ENCODE measurements at places on chromosomes 11 and 22.
A peak's percentile ranks its signal among the peaks of the same experiment; 100 is the strongest.

DNA sequence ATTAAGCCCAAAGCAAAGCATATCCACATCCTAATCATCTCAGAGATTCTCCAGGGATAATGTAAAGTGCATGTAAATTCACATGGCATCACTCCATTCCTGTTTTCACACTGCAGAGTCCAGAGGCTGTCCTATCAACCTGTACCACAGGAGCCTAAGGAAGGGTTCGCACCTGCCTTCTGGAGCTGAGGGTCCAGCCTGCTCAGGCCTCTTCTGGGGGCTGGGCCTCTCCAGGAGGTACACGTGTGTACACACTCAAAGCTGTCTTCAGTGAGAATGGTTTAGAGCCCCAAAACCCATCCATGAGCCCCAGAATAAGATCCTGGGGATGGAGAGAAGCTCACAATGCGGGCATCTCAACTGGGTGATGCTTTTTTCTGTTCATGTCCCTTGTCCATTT, 23.9 kb downstream of the PI4KA start:
- no peak for DNase-seq

- no peak for DNase-seq
These were observed 102.8 kb upstream of the DRD2 start for GRCh38 chr11:113578033-113578380.

DNA sequence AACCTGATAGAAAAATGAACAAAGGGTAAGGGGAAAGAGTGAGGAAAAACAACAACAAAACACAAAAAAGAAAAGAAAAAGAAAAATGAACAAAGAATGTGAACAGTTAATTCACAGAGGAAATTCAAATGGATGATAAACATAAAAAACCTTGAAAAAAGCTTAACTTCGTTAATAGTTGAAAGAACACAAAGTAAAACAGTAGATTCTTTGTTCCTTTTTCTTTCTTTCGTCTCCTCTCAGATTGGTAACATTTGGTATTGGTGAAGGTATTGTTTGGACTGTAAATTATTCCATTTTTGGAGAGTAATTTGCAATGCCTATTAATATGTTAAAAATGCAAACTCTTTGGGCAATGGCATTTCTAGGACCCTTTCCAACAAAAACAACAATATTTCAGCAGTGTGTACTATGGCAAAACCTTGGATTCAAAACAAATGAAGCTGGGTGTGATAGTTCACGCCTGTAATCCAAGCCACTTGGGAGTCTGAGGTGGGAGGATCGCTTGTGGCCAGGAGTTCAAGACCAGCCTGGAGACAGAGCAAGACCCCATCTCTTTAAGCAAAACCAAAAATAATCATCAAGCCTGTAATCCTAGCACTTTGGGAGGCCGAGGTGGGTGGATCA, 3.3 kb upstream of the BACE1 start:
- DNase-seq = no peak

DNA sequence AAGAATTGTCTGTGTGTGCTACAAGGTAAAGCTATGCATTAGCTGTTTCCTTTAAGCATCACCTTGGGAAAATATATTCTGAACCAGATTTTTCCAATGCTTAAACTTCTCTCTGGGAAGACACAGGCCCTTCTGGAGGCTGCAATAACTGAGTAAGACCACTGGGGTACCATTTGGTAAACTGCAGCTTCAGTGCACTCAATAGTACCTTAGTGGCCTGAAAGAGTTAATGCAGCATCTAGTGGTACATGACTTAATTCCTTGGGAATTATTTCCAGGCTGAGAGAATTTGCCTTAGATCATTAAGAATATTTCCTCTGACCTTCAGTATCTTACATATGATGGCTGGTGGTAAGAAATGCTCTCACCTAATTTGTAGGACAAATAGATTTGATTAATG, 727.4 kb downstream of the DLG2 start:
- DNase-seq = peak; percentile 7

GRCh38 chr11:57791321-57792059, 29.9 kb downstream of the CTNND1 start:
- DNase-seq = no peak

GRCh38 chr11:121318848-121319834, 26.6 kb downstream of the SC5D start:
- peak; percentile 49 for DNase-seq

GRCh38 chr11:87861030-87861429, 314.2 kb downstream of the RAB38 start:
- no peak for DNase-seq

GRCh38 chr22:21710156-21710555, 25.4 kb downstream of the YPEL1 start:
- DNase-seq = no peak

All from HFF-Myc (cell line).